ENCODE measurements at places on chromosomes 16 and 17.

DNA sequence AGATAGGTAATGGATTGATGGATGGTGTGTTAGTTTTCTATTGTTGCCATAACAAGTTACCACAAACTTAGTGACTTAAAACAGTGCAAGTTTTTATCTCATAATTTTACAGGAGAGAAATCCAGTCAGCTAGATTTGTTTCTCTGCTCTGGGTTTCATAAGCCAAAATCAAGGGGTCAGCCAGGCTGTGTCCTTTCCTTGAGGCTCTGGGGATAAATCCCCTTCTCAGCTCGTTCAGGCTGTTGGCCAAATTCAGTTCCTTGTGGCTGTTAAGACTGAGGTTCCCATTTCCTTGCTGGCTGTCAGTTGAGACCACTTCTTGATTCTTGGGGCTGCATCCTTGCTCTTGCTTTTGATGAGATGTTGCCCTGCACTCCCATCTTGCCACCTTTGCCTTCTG, 204.9 kb upstream of the CDH13 start:
- DNase-seq, result no peak

GRCh38 chr17:71765437-71765836, 355.4 kb upstream of the SOX9 start:
- no peak for DNase-seq

- DNase-seq, result no peak
These were observed 165.7 kb downstream of the CMIP start for GRCh38 chr16:81610144-81610842.

DNA sequence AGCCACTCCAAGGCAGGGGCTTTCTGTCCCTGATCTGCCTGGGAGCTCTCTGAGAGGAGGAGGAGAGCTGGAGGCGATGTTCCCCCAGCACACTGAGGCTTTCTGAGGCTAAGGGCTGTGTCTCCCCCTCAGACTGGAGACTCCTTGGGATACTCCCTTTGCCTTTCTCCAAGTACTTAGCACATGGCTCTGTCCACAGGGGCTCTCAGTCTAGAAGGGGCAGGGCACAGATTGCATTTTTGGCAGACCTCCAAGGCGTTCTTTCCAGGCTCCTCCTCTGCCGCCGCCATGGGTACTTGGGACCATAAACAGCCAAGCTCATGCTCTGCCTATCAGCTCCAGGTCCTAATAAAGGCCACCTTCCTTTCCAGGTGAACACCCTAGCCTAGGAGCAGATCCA, 1.8 kb upstream of the GIP start:
- no peak for DNase-seq

- DNase-seq, result no peak
These were observed 832.3 kb upstream of the GOT2 start for GRCh38 chr16:59566446-59566845.

GRCh38 chr17:36928471-36929345, 8.6 kb upstream of the LHX1 start:
- no peak for DNase-seq

DNA sequence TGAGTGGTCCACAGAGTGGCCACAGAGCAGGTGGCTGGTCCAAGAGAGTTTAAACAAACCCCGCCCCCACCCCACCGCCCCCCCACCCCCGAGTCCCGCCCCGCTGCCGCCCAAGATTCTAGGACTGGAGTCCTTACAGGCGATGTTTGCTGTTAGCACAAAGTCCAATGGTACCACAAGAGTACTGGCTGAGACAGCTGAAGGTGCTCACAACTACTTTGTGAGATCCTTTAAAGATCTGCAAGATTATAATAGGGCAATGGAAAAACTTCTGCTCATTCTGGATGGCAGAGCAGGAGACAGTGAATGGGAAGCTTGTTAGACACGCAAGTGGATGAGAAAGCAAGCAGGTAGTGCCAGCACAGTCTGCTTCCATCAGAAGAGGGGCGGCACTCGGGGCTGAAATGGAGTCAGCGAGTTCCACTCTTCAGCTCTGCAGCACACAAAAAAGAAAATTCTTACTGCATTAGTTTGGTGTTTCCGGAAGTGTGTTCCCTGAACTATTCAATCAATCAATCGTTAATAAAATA, 4.7 kb upstream of the TEKT3 start:
- DNase-seq, result no peak

GRCh38 chr17:38890410-38890746, 20.5 kb downstream of the LASP1 start:
- no peak for DNase-seq

GRCh38 chr17:58763263-58763662, 7.6 kb downstream of the PPM1E start:
- no peak for DNase-seq

GRCh38 chr17:57368637-57369336, 112.5 kb downstream of the MSI2 start:
- DNase-seq, result no peak

- DNase-seq, result no peak
These were observed 32.6 kb downstream of the MED13 start for GRCh38 chr17:62032480-62032879.

DNA sequence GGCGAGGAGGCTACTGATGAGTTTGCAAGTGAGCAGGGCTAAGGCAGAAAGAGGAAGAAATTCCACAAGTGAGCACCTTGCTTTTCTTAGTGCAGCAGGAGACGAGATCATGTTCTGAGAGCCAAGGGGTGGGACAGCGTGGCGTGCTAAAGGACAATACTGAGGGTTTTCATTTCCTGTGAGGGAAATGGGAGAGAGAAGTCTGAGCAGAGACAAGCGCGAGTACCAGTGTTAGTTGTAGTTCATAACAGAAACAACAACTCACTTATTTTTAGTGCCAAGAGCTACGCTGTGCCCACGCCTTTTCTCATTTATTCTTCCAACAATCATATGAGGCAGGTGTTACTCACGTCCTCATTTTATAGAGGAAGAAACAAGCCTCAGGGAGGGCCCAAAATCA, 2.3 kb downstream of the SPACA3 start:
- no peak for DNase-seq

DNA sequence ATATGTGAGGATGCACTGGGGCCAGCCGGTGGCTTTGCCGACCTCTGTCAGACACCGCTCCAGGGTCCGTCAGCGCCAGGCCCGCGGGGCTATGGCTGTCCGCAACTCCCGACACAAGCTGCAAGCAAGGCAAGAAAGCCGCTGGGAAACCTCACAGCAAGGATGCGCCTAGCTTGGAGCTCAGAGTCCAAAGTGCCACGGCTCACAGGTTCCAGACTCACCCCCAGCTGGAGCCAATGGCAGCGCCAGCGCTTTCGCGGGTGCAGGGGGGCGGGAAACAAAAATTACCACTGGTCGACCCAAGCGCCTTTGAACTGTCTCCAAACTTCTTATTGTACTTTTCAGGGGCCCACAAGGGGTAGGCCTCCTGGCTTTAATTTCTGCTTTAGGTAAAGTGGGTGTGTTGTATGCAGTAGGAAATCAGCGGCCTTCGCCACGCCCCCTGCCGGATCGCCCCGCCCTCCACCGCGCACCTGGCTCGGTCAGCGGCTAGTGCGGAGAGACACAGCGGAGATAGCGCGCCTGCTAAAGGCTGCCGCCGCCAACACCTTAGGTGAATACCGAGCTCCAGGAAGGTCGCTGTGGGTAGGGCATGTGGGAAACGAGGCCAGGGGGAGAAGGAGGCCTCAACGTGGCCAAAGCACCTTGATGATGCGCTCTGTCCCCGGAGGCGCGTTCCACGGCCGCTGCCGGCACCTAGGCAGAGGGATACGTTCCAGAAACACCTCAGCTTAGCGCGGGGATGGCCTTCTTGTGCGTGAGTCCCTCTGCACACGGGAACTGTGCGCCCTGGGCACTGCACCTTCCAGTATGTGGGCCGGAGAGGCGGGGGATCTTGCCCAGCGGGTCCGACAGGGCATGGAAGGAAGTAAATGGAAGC, 61.0 kb upstream of the RBL2 start:
- DNase-seq, result no peak

GRCh38 chr16:4057439-4057877, 58.8 kb downstream of the ADCY9 start:
- no peak for DNase-seq

DNA sequence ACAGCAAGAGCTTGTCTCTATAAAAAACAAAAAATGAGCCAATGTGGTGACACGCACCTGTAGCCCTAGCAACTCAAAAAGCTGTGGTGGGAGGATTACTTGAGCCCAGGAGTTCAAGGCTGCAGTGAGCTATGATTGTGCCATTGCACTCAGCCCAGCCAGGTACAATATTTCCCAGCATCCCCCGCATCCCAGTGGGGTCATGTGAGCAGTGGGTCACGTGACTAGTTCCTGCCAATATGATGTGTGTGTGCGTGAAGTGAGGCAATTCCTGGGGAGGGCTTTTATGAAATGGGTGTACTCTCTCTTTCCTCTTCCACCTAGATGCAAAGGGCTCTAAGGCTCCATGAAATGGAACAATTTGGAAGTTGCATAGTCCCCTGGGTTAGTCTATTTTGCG, 81.3 kb downstream of the GSG1L start:
- no peak for DNase-seq

DNA sequence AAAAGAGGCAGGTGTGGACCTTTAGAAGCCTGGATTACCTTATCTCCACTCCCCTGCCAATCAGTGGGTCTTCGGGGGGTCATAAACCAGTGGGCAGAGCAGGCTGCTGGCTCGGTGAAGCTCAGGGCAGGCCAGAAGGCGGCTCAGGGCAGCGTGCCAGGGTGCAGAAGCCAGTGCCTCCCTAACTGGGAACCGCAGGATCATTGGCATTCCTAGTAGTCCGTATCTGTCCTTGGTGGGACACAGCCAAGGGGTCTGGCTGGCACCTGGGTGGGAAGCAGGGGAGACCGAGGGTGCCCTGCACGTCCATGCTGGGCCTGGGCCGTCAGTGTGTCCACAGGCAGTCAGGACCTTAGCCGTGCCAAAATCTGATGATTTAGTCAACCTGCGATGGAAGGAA, 76.8 kb downstream of the SEC14L1 start:
- DNase-seq, result no peak

All from HS-27A (cell line).